Activated CD8-positive, alpha-beta memory T cell treated with anti-CD3 and anti-CD28 coated beads, Interleukin-2, amount 50 U/mL, for 4 hours (primary cell): ENCODE measurements at places on chromosomes 5 and 9.

GRCh38 chr5:158538506-158539074 lies 561.1 kb downstream of the EBF1 start:
- DNase-seq, result no peak

DNA sequence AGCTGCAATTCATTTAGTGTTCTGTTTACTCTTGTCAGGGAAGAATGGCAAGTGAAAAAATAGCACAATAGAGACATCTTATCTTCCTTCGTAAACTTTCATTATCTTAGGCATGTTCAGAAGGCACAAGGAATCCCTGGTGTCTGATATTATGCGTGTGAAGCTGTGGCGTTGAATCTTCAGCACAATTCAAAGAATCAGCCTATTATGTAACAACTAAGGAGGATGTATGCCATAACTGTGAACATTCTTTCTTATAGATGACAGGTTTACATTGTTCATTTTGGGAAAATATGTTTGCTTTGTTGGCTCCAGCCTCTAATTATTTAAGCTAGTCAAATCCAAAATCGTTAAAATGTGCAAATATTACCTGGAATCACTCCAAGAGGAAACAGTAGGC lies 446.1 kb downstream of the ANXA1 start:
- DNase-seq, result no peak

DNA sequence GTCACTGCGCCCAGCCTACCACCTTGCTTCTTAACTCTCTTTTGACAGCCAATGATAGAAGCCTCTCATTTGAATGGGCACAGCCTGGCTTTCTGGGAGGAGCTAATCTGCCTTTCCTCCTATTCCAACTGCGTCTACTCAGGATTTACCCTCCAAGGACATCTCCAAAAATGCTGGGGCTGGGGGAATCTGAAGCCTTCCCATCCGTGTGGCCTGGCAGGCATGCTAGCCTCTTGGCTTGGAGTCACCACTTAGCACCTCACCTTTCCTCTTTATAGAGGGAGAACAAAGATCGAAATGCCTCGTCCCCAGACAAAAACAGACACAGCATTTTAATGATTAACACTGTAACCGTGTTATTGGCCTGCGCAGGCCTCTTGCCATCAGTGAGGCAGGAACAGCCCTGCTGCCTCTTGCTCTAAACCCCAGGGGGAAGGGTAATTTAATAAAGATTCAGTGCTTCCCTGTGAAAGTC lies 108.2 kb upstream of the KLF4 start:
- DNase-seq, result no peak

DNA sequence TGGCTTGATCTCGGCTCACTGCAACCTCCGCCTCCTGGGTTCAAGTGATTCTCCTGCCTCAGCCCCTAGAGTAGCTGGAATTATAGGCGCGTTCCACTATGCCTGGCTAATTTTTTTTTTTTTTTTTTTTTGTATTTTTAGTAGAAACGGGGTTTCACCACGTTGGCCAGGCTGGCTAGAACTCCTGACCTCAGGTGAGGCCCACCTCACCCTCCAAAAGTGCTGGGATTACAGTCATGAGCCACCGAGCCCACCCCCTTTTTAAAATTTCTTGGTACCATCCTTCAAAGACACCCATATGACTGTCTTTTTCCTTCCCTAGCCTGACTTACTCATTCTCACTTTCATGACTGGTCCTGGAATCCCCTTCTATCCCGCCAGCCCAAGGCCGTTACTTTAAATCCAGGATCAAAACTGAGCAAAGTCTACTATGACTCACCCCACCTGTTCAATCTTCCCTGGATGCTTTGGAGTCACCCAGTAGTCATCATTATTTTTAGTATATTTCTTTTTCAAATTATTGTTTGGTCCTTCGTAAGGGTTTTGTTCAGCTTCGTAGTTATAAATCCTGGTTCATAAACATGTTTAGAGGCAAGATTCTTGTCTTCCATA lies 1.2 kb upstream of the TBCA start:
- DNase-seq, result no peak

- no peak for DNase-seq
Observed at GRCh38 chr9:113403646-113404045, 2.6 kb upstream of the ALAD start.

- DNase-seq, result no peak
Observed at GRCh38 chr5:154868702-154869101, 10.3 kb downstream of the CNOT8 start.

DNA sequence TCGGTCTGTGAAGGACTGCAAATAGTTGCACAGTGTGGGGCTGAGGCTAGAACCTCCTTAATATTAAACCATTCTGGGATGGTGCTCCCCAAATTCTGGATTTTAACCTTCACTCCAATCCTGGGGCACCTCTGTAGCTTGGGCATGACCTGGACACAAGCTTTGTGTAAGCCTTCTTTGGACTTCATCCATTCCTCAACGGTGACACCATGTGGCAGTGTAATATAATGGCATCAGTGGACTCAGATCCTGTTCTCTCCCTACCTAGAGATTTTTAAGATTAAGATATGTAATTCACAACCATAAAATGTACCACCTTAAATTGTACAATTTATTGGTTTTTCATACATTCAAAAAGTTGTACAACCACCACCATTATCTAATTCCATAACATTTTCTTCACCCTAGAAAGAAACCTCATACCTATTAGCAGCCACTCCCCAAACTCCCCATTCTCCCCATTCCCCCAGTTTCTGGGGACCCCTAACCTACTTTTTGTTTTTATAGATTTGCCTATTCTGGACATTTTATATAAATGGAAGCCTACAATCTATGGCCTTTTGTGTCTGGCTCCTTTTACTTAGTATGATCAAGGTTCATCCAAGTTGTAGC lies 4.8 kb upstream of the PLGRKT start:
- no peak for DNase-seq

DNA sequence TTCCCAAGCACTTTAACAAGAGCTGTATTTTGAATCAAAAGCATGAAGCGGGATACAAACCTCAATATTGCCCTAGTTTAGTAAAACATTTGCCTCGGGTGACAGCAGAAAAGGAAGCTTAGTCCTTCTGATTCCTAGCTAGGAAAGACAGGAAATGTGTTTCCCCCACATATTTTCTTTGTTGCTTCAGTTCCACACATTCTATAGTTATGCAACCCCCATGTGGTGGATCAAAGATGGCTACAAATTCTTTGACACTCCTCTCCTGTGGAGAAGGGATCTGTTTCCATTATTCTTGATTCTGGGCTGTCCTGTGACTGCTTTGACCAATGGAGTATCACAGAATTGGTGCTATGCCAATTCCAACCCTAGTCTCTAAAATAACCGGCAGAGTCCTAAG lies 89.1 kb upstream of the SLC30A5 start:
- no peak for DNase-seq

- DNase-seq, result no peak
Observed at GRCh38 chr5:141864371-141865370, 13.5 kb downstream of the PCDH1 start.

DNA sequence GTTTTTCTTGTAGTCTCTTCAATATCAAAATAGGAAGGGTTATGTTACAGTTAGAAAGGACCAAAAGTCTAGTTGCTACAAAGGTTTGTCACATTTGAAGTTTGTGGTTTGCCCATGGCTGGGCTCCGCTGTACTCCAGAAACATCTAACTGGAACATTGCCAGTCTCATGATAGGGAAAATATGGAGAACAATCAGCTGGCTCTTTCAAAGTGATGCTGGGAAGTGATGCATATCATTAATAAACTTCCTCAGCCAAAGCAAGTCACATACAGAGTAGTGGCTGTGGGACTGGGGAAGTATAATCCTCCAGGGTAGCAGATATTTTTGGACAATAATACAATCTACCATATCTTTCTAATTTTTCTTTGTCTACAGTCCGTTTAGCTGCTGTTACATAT lies 8.8 kb downstream of the BTF3 start:
- DNase-seq, result no peak

- DNase-seq, result no peak
Observed at GRCh38 chr9:91127653-91128052, 234.1 kb downstream of the AUH start.

GRCh38 chr9:77544546-77544945 lies 103.6 kb downstream of the GNA14 start:
- DNase-seq, result no peak

DNA sequence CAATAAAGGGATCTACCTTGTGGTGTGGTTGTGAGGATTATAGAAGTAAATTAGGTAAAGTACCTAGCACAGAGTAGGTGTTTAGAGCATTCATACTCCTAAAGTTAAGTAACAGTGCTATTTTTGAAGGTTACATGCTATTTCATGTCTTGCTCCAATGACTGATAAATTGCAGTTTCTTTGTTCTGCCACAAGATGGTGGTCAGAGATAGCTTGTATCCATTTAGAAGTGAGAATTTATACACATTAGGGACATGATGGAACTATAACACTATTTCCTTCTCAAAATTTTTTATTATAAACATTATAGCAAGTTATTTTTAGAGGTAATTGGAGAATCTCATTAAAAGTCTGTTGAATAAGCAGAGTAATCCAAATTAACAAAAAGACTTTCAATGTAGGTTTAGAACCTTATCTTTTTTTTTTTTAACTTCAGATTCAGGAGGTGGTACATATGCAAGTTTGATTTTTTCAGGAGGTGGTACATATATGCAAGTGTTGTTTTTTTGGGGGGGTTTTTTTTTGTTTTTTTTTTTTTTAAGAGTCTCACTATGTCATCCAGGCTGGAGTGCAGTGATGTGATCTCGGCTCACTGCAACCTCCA lies 17.1 kb downstream of the MTREX start:
- DNase-seq, result no peak

GRCh38 chr5:111697881-111698757 lies 58.9 kb downstream of the NREP start:
- no peak for DNase-seq

GRCh38 chr5:111385970-111386831 lies 126.1 kb downstream of the STARD4 start:
- DNase-seq, result no peak

- no peak for DNase-seq
Observed at GRCh38 chr9:15763371-15763770, 210.5 kb downstream of the CCDC171 start.

DNA sequence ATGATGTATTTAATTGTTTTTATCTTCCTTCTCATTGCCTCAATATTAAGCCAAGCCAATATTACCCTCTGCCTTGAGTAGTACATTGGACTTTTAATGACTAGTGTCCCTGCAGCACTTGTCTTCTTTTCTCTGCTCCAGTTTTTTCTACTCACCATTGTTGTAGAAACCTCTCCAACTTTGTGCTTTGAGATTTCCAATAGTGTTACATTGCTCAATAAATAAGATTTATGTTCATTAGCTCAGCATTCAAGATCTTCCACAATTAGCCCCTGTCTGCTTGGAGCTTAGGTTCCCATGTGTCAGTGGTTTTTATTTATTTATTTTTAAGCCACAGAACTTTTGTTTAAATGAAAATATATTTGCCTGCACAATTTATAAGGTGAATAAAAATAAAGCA lies 145.3 kb downstream of the ADGRV1 start:
- no peak for DNase-seq

- DNase-seq, result no peak
Observed at GRCh38 chr5:143376911-143377813, 26.3 kb downstream of the NR3C1 start.

DNA sequence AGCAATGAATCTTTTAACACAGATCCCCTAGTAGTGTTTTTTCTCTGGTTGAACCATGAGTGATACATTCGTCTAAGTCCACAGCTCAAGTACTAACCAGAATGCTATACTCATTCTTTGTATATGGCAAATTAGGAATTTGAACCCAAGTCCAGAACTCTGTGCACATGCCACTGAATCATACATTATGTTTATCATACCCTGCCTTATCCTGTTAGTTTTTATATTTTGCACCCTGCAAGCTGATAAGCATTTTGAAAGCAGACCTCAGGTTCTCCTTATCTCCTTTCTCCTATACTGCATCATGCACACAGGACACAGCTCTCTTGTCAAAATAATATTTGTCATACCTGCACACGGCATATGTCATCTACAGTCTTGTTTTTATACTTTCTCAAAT lies 54.6 kb upstream of the ELL2 start:
- no peak for DNase-seq

DNA sequence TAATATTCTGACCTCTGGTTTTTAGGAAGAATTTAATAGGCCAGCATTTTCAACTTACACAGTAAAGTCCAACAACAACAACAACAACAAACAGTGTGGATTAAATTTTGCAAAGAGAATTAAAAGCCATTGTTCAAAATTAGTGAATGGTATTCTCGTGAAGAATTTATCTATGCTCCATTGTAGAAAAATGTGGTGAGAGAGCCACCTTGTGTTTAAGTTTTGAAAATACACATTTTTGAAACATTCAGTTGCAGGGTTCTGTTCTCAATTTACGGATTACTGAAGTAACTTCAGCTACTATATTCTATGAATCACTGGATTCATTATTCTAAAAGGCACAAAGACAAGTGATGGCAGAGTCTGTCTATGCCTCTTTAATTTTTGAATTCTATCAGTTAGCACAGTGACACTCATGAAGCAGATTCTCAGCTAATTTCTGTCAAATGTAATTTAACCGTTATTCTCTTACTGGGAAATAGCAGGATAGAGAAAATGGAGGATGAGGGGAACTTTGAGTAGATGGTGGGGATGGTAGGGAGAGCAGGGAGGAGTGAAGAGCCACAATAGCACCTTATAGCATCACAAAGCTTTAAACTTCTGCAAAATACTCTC lies 11.0 kb downstream of the CCDC152 start:
- no peak for DNase-seq

DNA sequence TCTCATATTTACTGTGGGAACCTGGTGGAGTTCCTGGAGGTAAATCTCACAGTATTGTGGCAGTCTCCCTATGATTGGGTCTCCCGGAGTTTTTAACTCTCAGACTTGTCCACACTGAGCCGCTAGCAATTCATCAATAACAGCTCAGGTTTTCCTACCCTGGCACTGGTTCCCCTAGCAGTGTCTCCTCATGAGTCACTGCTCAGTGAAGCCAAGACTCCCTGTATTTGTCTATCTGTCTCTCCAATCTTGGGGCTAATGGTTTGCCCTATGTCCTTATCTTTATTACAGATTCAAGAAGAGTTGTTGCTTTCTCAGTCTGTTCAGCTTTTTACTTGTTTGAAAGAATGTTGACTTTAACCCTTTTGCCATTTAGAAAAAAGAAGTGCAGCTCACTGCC lies 176.7 kb upstream of the FGF10 start:
- DNase-seq, result no peak

DNA sequence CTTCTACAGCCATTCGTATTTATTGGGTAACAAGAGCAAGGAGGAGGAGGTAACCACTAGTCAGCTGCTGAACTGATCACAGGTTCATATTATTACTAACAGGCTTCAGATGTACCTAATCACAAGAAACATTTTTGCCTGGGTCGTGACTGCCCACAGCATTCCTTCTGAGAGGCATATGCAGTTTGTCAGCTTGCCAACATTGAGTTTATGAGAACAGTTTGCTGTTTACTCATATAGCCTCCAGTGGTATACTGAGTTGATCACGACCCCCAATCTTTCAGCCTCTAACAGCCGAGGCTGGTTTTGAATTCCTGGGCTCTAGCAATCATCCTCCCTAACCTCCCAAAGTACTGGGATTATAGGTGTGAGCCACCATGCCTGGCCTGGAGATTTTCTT lies 693.6 kb downstream of the TLE1 start:
- no peak for DNase-seq

GRCh38 chr9:105318729-105319191 lies 74.3 kb downstream of the SLC44A1 start:
- no peak for DNase-seq

- no peak for DNase-seq
Observed at GRCh38 chr5:74316064-74316603, 324.4 kb downstream of the ENC1 start.
